ENCODE measurements at places on chromosomes 3 and 15.
A peak's percentile ranks its signal among the peaks of the same experiment; 100 is the strongest.

DNA sequence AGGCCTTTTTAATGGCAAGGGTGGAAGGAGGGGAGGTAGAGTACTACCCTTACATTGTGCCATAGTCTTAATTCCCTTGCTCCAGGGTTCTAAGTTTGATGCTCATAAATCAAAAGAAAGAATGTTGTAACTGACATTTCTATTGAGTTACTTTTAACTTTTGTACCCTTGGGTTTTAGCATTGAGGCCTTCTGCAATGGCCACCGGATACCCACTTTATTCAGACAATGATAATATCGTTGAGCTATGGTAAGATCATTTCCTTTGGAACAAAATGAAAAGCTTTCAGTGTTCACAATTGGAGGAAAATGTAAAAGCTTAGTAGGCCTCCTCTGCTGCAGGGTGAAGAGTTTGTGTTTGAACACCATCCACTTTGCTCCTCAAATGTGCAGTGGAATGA, 16.8 kb downstream of the CGNL1 start:
- no peaks in the 10 kb centered on the region for H3K27me3 ChIP-seq
- no peak overlapping the region for H3K27ac ChIP-seq
- peaks cover 4% of the 10 kb centered on the region for H3K36me3 ChIP-seq
- no peak for DNase-seq
- H3K4me3 ChIP-seq: no peak overlapping the region

- peaks cover 10% of the 10 kb centered on the region for H3K4me1 ChIP-seq
- DNase-seq: no peak
- no peaks in the 10 kb centered on the region for H3K36me3 ChIP-seq
- H3K27ac ChIP-seq: no peak within 1 kb of the TSS
- H3K27me3 ChIP-seq: peaks cover 48% of the 10 kb centered on the region
These were observed at the start of gene CORO2B for GRCh38 chr15:68578980-68579935. CORO2B (plus strand) TSS chr15:68578993; CDS start chr15:68579263, 270 bp downstream.

DNA sequence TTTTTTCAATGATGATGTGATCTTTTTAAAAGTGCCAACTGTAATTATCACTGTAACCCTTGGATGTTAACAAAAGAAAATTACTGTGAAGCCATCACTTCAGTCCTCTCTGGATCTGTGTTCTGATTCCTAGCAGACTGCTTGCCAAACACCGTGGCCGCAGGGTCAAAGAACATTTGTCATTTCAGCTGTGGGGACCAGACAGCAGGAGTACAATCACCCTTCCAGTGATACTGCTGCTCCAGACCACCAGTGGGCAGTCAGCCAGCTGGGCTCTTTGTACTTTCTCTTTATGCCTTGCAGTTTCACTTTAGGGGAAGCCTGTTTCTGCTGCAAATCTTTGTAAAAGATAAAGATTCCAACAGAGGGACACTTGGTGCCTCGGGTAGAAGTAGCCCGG, 770.0 kb downstream of the GRM7 start:
- peak; percentile 43 for DNase-seq
- no peaks in the 10 kb centered on the region for H3K36me3 ChIP-seq
- H3K27ac ChIP-seq: peak overlapping the region; percentile 74
- H3K4me1 ChIP-seq: peaks cover 6% of the 10 kb centered on the region
- no peak overlapping the region for H3K4me3 ChIP-seq

DNA sequence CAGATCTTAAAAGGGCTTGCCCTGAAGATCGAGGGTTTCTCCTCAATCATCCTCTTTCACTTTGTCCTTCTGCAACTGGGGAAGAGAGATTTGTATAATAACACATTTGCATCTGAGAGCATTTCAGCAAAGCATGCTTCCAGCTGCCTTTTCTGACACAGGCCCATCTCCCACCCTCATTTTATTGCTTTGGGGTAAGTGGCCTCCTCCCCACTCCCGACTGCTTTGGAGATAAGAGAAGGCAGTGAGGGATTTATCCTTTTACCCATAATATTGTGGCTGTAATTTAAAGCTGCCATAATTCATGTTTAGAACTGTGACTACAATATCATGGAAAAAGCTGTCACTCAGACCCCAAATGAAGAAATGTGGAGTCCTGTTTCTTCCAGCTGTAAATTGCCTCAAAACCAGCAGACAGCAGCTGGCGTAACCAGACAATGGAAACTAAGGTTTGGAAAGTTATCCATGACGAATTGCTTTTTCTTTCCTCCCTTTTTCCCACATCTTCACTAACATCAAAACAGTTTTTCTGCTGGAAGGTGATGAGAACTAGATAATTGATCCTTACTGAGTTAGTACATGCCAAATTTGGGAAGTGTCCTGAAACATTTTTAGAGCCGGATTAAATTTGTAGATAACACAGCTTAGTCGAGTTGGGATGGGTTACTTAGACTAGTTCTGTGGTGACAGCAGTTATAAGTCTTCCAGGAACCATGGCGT, 104.2 kb upstream of the PFN2 start:
- H3K27me3 ChIP-seq: peaks cover 21% of the 10 kb centered on the region
- no peaks in the 10 kb centered on the region for H3K36me3 ChIP-seq
- peaks cover 50% of the 10 kb centered on the region for H3K4me1 ChIP-seq
- no peak overlapping the region for H3K4me3 ChIP-seq
- no peak overlapping the region for H3K27ac ChIP-seq
- DNase-seq: no peak

- no peak overlapping the region for H3K27ac ChIP-seq
- H3K36me3 ChIP-seq: no peaks in the 10 kb centered on the region
- DNase-seq: no peak
- no peak overlapping the region for H3K4me3 ChIP-seq
- no peaks in the 10 kb centered on the region for H3K4me1 ChIP-seq
These were observed 17.0 kb upstream of the OR5K1 start for GRCh38 chr3:98445949-98446406.

DNA sequence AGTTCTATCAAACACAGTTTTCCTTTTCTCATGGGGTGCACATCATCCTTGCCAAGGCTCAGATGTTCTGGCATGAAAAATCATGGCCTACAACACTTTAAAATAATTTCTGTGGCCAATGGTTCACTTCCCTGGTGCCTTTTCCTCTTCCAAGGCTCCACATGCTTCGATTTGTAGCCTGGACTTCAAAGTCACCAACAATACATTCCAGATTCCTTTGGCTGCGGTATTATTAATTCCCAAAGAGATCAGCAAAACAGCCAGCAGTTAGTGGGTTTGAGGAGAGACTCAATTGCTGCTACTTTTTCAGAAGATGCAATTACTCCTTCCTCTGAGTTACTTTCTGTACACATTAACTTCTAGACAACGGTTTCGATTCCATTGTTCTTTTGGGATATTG, 80.3 kb upstream of the CCDC80 start:
- no peak for DNase-seq
- peaks cover 19% of the 10 kb centered on the region for H3K4me1 ChIP-seq
- H3K27ac ChIP-seq: no peak overlapping the region
- H3K27me3 ChIP-seq: no peaks in the 10 kb centered on the region
- no peak overlapping the region for H3K4me3 ChIP-seq
- H3K36me3 ChIP-seq: peaks cover 3% of the 10 kb centered on the region

- no peak overlapping the region for H3K27ac ChIP-seq
- peaks cover 13% of the 10 kb centered on the region for H3K4me1 ChIP-seq
- DNase-seq: no peak
- no peak overlapping the region for H3K4me3 ChIP-seq
These were observed 45.7 kb downstream of the TGM4 start for GRCh38 chr3:44920081-44920480.

GRCh38 chr3:39146611-39147591, 6.5 kb downstream of the CSRNP1 start:
- DNase-seq: no peak
- peak overlapping the region; percentile 51 for H3K4me3 ChIP-seq
- H3K27me3 ChIP-seq: no peaks in the 10 kb centered on the region
- peak overlapping the region; percentile 99 for H3K27ac ChIP-seq
- H3K4me1 ChIP-seq: peaks cover 71% of the 10 kb centered on the region

DNA sequence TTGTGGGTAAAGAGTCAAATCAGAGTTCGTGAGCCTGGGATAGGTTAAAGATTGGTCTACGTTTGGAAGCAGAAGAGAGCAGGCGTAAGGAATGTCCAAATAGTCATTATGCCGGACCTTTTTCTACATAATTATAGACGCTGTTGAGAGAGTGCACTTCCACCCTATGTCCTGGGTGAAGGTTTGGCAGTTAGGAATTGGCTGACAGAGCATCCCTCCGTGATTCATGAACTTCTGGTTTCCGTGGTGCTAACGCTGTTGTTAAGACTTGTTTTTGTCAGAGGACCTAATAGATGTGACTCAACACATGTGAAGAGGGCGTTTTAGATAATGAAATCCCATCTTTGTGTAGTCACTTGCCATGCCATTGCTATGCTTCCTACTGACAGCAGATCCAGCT, 1.1 kb downstream of the EAF1 start:
- no peak for DNase-seq
- peaks cover 13% of the 10 kb centered on the region for H3K36me3 ChIP-seq
- H3K27me3 ChIP-seq: no peaks in the 10 kb centered on the region

GRCh38 chr3:114707252-114707860, 413.5 kb downstream of the TIGIT start:
- no peaks in the 10 kb centered on the region for H3K27me3 ChIP-seq
- no peaks in the 10 kb centered on the region for H3K36me3 ChIP-seq
- no peak for DNase-seq
- no peak overlapping the region for H3K27ac ChIP-seq

DNA sequence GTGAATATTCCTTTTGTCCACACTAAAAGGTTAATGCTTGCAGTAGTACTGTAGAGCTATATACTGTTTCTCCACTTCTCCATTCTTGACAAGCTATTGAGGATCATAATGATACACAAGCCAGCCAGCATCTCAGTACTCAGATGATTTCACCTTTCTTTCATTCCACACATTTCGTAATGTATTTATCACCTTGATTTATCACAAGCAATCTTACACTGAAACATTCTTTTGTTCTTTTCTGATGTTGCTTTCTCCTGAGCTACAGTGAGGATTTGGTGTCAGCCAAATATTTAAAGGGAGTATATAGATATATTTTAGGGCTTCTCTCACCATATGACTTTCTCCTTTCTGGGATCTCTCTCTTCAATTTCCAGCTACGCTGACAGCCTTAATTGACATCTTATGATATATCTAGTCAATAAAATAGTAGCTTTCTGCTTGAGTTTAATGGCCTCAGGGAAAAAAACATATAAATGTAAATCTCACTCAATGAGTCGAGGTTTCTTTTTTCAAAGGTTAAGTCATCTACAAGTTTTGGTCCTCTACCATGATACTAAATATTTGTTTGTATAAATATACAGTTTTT, 1327.0 kb downstream of the NSUN3 start:
- H3K27ac ChIP-seq: peak overlapping the region; percentile 70
- no peaks in the 10 kb centered on the region for H3K27me3 ChIP-seq
- DNase-seq: no peak
- no peaks in the 10 kb centered on the region for H3K36me3 ChIP-seq
- peaks cover 17% of the 10 kb centered on the region for H3K4me1 ChIP-seq

DNA sequence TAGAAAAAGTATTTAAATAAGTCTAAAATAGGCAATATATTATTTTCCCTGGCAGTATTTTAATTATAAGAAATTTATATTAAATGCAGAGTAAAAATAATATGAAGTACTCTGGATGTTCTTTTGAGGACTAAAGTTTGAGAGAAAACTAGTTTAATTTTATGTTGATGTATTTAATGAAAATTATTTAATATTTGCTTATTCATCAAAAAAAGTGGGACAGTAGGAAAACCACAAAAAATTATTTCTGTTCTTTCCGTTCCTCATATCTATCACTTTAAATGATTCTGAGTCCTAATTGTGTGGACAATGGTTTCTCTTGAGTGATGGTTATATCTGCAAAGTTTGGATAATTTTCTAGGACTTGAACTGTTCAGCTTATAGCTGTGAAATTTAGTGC, 147.2 kb upstream of the TNIK start:
- no peak overlapping the region for H3K27ac ChIP-seq
- peaks cover 10% of the 10 kb centered on the region for H3K36me3 ChIP-seq
- no peak overlapping the region for H3K4me3 ChIP-seq
- no peak for DNase-seq
- H3K4me1 ChIP-seq: no peaks in the 10 kb centered on the region
- H3K27me3 ChIP-seq: no peaks in the 10 kb centered on the region

DNA sequence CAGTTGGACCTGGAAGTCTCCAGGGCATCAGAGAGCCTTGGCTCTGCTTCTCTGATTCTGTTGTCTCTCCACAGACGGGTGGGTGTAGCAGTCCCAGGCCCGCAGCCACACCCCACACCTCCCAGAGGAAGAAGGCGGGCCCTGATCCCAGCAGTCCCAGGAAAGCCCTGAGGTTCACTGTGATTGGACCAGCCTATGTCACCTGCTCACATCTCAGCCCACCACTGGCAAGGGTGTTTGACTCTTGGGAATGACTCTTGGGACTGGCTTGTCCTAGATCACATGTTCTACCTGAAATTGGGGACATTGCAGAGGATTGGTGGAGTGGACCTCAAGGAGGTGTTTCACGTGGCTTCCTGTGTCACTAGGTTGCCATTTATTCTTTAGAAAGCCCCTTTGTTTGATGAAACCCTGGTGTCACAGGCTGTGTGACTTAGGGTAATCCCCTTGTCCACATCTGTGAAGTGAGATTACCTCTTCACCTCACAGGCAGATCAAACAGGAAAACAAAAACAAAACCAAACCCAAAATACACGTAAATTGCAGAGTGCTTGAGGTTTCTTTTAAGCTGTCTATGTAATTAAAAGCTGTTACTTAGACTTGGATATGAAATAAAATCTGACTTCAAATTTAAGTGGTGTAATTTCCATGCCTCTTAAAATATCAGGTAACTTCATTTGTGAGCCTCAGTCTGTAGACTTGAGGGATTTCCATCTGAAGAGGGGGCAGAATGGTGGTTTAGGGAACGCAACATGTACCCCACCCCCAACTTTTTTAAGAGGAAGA, 26.7 kb downstream of the FLNB start:
- H3K27me3 ChIP-seq: no peaks in the 10 kb centered on the region
- no peak overlapping the region for H3K4me3 ChIP-seq
- H3K36me3 ChIP-seq: no peaks in the 10 kb centered on the region

GRCh38 chr3:150335631-150336030, 72.5 kb upstream of the TSC22D2 start:
- DNase-seq: no peak
- H3K27ac ChIP-seq: peak overlapping the region; percentile 15
- peaks cover 30% of the 10 kb centered on the region for H3K4me1 ChIP-seq
- H3K27me3 ChIP-seq: no peaks in the 10 kb centered on the region
- H3K4me3 ChIP-seq: no peak overlapping the region

GRCh38 chr3:96007650-96008195, 806.7 kb upstream of the EPHA6 start:
- DNase-seq: no peak
- H3K36me3 ChIP-seq: no peaks in the 10 kb centered on the region
- H3K27me3 ChIP-seq: no peaks in the 10 kb centered on the region
- no peak overlapping the region for H3K27ac ChIP-seq

DNA sequence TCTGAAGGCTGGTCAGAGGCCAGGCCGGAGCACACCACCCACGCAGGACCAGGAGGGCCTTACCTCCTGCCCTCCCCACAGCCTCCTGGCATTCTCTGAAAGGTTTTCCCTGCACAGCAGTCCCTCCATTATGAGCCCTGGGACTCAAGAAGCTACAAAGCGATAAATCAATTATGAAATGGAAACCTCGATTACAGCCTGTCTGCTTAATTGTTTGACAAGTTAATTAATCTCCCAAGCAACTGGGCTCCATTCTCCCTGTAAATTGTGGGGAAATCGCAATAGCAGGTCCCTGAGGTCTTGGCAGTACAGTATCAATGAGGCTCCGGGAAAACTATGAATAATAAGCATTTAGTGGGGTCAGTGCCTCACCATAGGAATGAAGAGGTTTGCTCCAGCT, 683.5 kb downstream of the NTRK3 start:
- H3K27me3 ChIP-seq: peaks cover 10% of the 10 kb centered on the region
- peaks cover 30% of the 10 kb centered on the region for H3K4me1 ChIP-seq
- H3K4me3 ChIP-seq: no peak overlapping the region
- no peak for DNase-seq
- H3K27ac ChIP-seq: no peak overlapping the region

All from mesothelial cell of epicardium (in vitro differentiated cells).